Activated naive CD8-positive, alpha-beta T cell treated with anti-CD3 and anti-CD28 coated beads for 36 hours (primary cell): ENCODE measurements at places on chromosomes 13 and 19.

DNA sequence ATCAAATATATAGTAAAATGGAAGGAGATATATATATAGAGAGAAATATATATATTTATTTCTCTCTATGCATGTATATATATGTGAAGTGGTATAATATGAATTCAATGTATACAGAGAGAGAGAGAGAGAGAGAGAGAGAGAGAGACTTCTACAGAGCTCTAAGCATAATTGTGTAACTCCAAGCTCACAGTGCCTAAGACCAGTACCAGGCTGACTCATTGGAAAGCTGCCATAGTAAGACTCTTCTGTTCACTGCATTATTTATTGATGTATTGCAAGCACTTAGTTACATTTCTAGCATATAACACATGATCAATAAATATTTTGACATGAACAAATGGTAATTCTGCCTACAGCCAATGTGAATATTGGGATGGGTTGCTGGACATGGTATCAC, 1734.7 kb downstream of the SLITRK1 start:
- no peak overlapping the region for H3K4me3 ChIP-seq
- no peak for DNase-seq
- H3K36me3 ChIP-seq, result no peaks in the 10 kb centered on the region
- H3K4me1 ChIP-seq, result no peaks in the 10 kb centered on the region
- H3K27me3 ChIP-seq, result no peaks in the 10 kb centered on the region

DNA sequence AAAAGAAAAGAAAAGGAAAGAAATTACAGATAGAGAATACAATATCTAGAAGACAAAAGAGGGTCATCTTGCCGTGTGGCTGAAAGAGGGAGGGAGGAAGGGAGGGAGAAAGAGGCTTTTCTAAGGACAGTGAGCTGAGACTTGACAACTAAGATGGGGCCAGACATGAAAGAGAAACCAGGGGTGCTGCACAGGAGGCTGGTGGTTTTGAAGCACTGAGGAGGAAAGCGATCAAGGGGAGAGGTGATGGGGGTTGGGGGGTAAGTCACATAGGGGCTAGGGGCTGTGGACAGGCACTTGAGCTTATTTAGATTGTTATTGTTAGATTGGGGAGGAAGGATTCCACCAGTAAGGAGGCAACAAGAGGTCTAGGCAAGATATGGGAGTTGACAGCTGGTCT, 17.3 kb downstream of the PNPLA6 start:
- H3K27me3 ChIP-seq, result no peaks in the 10 kb centered on the region
- DNase-seq, result no peak

- no peak overlapping the region for H3K4me3 ChIP-seq
- no peak for DNase-seq
- H3K27me3 ChIP-seq, result no peaks in the 10 kb centered on the region
- H3K27ac ChIP-seq, result no peak overlapping the region
Observed at GRCh38 chr13:35891507-35892441, 239.4 kb downstream of the DCLK1 start.

DNA sequence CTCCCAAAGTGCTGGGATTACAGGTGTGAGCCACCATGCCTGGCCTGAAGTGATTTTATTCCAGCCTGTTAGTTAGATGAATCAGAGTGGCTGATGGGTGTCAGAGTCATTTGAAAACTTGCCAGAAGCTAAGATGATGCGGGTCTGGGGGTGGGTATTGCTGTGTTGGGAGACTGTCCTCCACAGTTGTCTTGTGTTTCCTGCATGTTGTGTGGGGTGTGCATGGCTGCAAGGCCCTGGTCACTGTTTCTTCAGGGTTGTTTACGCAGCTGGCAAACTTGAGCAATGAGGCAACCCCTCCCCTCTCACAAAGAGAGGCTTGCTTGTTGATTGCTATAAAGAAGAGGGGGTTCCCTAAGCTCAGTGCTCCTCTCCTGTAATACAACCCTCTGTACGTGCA, 71.8 kb downstream of the TRPM4 start:
- peaks cover 11% of the 10 kb centered on the region for H3K27me3 ChIP-seq
- H3K4me1 ChIP-seq, result peaks cover 17% of the 10 kb centered on the region
- no peak overlapping the region for H3K27ac ChIP-seq
- peaks cover 1% of the 10 kb centered on the region for H3K36me3 ChIP-seq
- no peak overlapping the region for H3K4me3 ChIP-seq
- no peak for DNase-seq
